ENCODE measurements at places on chromosomes 5 and 9. TPM values are rescaled to one million over a fixed set of nuclear protein-coding genes. Genes with fewer than 3 reads are reported as not detected.

- peaks cover 21% of the 10 kb centered on the region for H3K27me3 ChIP-seq
- H3K4me1 ChIP-seq: no peaks in the 10 kb centered on the region
- no peak for DNase-seq
- H3K27ac ChIP-seq: no peak overlapping the region
- H3K4me3 ChIP-seq: no peak overlapping the region
These were observed 76.7 kb upstream of the SPOCK1 start for GRCh38 chr5:137575847-137576246.

DNA sequence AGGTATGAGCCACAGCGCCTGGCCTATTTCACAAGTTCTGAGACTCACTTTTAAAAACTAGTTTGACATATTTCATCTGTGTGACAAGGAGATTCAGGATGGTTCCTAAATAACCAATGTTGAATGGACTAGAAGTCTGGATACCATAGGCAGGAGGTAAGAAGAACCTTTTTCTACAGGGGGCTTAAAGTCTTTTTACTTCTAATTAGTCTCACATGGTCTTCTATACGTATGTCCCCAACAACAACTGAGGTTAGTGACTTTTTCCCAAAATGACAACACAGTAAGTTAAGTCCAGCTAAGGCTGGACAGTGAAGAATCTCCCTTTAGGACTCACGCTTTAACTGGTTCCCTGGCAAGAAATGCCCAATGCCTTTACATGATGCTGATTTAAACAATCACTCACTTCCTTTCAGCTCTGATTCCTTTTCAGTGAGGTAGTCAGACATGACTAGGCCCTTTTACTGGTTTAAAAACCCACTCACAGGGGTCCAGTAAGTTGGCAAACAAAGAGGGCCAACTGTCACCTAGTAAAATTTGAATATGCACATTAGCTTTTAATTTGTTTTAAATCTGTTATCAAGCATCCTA lies 12.1 kb upstream of the HAUS6 start:
- no peak overlapping the region for H3K4me3 ChIP-seq
- no peaks in the 10 kb centered on the region for H3K27me3 ChIP-seq
- no peaks in the 10 kb centered on the region for H3K4me1 ChIP-seq
- H3K36me3 ChIP-seq: peaks cover 29% of the 10 kb centered on the region

- peaks cover 10% of the 10 kb centered on the region for H3K4me1 ChIP-seq
- no peak overlapping the region for H3K27ac ChIP-seq
- H3K4me3 ChIP-seq: no peak overlapping the region
- no peaks in the 10 kb centered on the region for H3K36me3 ChIP-seq
These were observed 304.8 kb upstream of the EFNA5 start for GRCh38 chr5:107975568-107975967.

- H3K27ac ChIP-seq: peak overlapping the region; percentile 78
- peaks cover 3% of the 10 kb centered on the region for H3K36me3 ChIP-seq
- peak overlapping the region; percentile 44 for H3K4me3 ChIP-seq
- no peaks in the 10 kb centered on the region for H3K27me3 ChIP-seq
These were observed 44.1 kb upstream of the IL17B start for GRCh38 chr5:149423049-149423793.

DNA sequence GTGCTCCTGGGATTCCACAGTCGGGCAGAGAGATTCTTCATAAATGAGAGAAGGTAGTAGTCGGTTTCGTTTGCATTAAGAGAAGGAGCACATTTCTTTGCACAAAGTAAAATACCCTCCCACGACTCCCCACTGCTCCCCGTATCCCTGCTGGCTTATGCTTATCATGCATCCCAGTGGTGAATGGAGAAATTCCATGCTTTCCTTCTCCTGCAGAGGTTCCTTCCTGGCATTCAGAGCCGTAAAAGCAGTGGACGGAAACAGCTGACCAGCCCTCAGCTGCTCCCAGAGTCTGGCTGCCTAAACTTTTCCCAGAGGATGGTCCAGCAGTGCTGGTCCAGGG lies 93.1 kb downstream of the C9orf152 start:
- H3K4me1 ChIP-seq: peaks cover 39% of the 10 kb centered on the region
- H3K36me3 ChIP-seq: peaks cover 5% of the 10 kb centered on the region
- no peaks in the 10 kb centered on the region for H3K27me3 ChIP-seq
- DNase-seq: no peak
- no peak overlapping the region for H3K27ac ChIP-seq

GRCh38 chr5:168312606-168313295 lies 21.3 kb downstream of the WWC1 start:
- peaks cover 40% of the 10 kb centered on the region for H3K4me1 ChIP-seq
- no peak overlapping the region for H3K27ac ChIP-seq
- H3K4me3 ChIP-seq: no peak overlapping the region
- H3K27me3 ChIP-seq: no peaks in the 10 kb centered on the region

DNA sequence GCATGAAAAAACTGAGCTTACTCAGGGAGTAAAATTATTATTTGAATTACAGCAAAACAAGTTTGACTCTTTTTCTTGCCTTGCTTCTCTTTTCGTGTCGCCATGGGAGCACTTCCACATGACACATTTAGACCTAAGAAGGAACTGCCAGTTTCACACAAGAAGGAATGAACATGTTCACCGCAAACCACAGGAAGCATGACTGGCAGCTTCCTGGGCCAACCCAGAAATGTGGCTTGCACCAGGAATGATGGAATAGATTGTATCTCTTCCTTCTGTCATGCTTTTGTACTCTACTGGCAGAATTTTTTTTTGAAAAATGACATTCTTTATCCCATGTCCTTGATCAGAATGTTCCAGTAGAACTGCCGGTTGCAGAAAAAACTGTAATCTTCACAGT lies 32.9 kb upstream of the MAN2A1 start:
- peak overlapping the region; percentile 5 for H3K27ac ChIP-seq
- DNase-seq: no peak
- H3K36me3 ChIP-seq: peaks cover 3% of the 10 kb centered on the region

GRCh38 chr5:109589986-109590385 lies 99.7 kb upstream of the MAN2A1 start:
- H3K27ac ChIP-seq: no peak overlapping the region
- H3K4me1 ChIP-seq: no peaks in the 10 kb centered on the region
- peaks cover 5% of the 10 kb centered on the region for H3K27me3 ChIP-seq

DNA sequence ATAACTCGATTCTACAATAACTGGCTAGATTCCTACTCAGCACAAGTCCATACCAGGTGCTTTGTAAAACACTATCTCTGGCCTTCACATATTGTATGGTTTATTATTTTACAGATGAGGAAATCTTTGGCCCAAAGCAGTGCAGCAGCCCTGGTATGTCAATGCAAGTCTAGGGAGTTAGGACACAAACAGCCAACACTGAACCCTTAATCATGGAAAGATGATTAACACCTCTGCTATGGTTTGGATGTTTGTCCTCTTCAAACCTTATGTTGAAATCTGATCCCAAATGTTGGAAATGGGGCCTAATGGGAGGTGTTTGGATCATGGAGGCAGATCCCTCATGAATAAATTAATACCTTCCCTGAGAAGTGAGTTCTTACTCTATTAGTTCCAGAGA lies 76.6 kb downstream of the MAPKAP1 start:
- H3K27ac ChIP-seq: no peak overlapping the region
- no peak for DNase-seq
- H3K4me1 ChIP-seq: peaks cover 33% of the 10 kb centered on the region
- peaks cover 12% of the 10 kb centered on the region for H3K36me3 ChIP-seq

GRCh38 chr5:157548513-157549282 lies 26.9 kb downstream of the ADAM19 start:
- H3K4me1 ChIP-seq: peaks cover 5% of the 10 kb centered on the region
- H3K27ac ChIP-seq: no peak overlapping the region
- DNase-seq: no peak
- H3K4me3 ChIP-seq: no peak overlapping the region
- H3K27me3 ChIP-seq: no peaks in the 10 kb centered on the region
- H3K36me3 ChIP-seq: no peaks in the 10 kb centered on the region

- no peak for DNase-seq
- no peaks in the 10 kb centered on the region for H3K27me3 ChIP-seq
- no peak overlapping the region for H3K27ac ChIP-seq
- H3K36me3 ChIP-seq: peaks cover 8% of the 10 kb centered on the region
- no peak overlapping the region for H3K4me3 ChIP-seq
These were observed 113.1 kb downstream of the FBXL7 start for GRCh38 chr5:15612915-15613635.

DNA sequence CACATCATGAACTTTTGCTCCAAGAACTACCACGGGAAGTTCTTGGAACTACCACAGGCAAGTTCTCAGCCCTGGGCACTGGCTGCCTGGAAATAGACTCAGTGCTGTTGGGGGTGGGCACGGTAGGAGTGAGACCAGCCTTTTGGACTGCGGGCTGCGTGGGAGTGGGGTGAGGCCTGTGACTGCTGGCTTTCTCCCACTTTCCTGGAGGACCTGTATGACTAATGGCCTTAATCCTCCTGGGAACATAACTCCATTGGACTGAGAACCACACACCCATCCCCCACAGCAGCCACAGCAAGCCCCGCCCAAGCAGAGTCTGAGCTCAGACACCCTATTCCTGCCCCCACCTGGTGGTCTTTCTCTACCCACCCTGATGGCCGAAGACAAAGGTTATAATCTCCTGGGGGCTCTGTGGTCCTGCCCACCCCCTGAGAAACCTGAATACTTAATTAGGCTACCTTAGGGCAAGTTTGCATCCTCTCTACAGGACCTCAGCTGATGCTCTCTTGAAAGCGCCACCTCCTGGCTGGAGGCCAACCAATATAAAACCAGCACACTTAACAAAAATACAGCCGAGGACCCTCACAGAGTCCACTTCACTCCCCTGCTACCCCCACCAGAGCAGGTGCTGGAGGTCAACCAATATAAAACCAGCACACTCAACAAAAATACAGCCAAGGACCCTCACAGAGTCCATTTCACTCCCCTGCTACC lies 112.6 kb downstream of the CACNA1B start:
- no peaks in the 10 kb centered on the region for H3K4me1 ChIP-seq
- DNase-seq: no peak
- H3K27ac ChIP-seq: no peak overlapping the region
- no peaks in the 10 kb centered on the region for H3K36me3 ChIP-seq
- H3K27me3 ChIP-seq: peaks cover 38% of the 10 kb centered on the region
- no peak overlapping the region for H3K4me3 ChIP-seq

DNA sequence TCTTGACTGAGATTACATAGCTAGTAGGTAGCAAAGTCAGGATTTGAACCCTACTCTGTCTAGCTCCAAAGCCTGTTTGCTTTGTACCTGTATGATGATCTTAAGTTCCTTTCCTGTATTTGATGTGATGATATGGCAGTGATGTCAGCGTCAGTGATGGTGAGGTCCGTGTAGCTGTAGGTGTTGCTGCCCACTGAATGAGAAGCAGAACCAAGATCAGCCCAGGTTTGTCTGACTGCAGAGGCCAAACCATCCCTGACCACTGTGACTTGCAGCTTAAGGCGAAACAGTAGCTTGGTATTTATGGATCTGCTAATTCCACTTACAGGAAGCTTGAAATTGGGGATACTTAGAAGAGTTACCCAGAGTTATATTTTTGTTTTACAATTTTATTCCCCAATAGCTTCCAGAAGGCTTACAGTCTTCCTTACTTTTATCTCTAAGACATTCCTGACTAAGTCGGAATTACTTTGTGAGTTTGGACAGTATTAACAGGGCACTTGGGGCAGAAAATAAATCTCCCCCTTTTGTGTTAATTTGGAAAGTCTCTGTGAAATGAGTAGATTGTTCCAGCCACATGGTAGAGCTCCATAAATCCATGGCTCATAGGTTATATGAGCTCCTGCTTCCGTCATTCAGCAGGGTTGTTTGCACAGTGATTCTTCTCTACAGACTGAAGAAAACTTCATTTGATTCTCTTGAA lies 273.4 kb downstream of the NR3C1 start:
- no peaks in the 10 kb centered on the region for H3K36me3 ChIP-seq
- DNase-seq: no peak
- H3K4me1 ChIP-seq: peaks cover 46% of the 10 kb centered on the region
- no peaks in the 10 kb centered on the region for H3K27me3 ChIP-seq
- H3K4me3 ChIP-seq: no peak overlapping the region
- H3K27ac ChIP-seq: no peak overlapping the region

DNA sequence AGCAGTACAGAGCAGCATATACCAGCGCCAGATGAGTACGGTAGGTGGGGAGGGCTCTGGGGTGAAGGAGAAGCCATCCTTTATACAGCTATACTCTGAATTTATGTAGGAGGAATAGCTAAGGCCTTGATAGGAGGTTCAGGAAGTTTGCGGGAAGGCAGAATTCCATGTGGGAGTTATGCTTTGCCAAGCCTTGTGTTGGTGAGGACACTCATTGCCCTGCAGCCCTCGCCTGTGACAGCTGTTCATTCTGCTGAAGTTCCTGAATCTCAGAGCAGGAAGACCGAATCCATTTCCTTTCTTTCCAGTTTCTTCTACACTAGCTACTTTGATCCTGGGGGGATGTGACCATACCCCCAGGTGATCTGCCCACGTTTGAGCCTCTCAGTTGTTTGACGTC lies 7.7 kb downstream of the MFAP3 start:
- no peaks in the 10 kb centered on the region for H3K27me3 ChIP-seq
- H3K27ac ChIP-seq: no peak overlapping the region
- peaks cover 20% of the 10 kb centered on the region for H3K36me3 ChIP-seq
- no peak for DNase-seq
- peaks cover 1% of the 10 kb centered on the region for H3K4me1 ChIP-seq

Gene ZNF484
- total RNA-seq: 12.3 TPM

Gene CATSPER3
- 0.74 TPM for total RNA-seq

Gene XRCC4
- total RNA-seq: 7.4 TPM

Gene SPATA31D4
- total RNA-seq: not detected

Gene NUDT12
- total RNA-seq: 15.1 TPM

Gene RGS7BP
- 2.0 TPM for total RNA-seq

Gene TNFSF15
- 7.3 TPM for total RNA-seq

Gene CPLANE1
- 21.4 TPM for total RNA-seq

Gene ADRB2
- 0.81 TPM for total RNA-seq

Gene PFN3
- total RNA-seq: not detected
